ENCODE measurements at places on chromosomes 11 and 22.
A peak's percentile ranks its signal among the peaks of the same experiment; 100 is the strongest.

DNA sequence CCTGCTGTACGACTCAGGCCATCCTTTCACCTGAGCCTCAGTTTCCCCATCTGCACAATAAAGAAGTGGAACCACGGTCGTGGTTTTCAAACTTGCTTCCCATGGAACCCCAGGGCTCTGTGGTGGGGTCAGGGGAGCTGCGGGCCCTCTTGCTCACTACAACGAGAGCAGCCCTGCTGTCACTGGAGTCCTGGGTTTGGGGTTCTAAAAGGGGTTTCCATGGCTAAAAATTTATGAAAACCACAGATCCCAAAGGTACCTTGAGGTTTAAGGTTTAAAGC, 45.4 kb upstream of the CARS1 start:
- no peak for DNase-seq

- no peak for DNase-seq
Observed at GRCh38 chr22:19495562-19496323, 16.0 kb downstream of the CDC45 start.

DNA sequence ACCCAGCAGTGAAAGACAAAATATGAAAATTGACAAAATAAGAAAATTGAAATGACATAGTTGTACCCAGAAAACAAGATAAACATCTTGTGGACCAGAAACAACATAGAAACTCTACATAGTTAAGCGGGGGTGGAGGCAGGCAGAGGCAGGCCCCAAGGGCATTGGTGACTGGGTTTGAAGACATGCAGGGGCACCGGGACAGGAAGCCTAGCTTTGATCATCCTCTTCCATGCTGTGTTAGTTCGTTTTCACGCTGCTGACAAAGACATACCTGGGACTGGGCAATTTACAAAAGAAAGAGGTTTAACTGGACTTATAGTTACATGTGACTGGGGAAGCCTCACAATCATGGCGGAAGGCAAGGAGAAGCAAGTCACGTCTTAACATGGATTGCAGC, 33.5 kb upstream of the CRTAM start:
- DNase-seq, result no peak

DNA sequence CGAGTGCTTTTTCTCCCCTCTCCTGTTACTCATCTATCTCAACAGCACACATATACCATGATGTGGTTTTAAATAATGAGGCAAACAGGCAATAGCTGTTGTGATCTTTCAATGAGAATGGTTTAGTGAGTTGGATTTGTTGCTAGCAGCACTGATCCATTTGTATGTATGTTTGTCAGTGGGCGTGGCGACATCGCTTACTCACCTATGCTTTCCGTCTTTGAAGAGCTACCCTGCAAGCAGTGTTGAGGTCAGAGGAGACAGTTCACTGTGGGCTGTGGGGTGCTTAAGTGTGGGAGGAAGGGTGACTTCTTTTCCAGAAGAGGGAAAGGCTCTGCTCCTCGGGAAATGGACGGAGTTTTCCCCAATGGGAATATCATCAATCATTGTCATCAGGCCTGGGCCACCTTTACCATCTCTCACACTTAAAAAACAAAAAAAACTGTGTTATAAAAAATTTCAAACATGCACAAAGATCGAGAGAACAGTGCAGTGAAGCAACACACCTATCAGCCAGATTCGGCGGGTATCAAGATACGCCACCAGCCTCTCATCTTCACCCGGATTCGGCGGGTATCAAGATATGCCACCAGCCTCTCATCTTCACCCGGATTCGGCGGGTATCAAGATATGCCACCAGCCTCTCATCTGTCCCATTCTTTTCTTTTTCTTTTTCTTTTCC, 83.8 kb downstream of the TBC1D22A start:
- peak; percentile 21 for DNase-seq

GRCh38 chr11:46216019-46216764, 61.3 kb upstream of the CREB3L1 start:
- DNase-seq, result no peak

DNA sequence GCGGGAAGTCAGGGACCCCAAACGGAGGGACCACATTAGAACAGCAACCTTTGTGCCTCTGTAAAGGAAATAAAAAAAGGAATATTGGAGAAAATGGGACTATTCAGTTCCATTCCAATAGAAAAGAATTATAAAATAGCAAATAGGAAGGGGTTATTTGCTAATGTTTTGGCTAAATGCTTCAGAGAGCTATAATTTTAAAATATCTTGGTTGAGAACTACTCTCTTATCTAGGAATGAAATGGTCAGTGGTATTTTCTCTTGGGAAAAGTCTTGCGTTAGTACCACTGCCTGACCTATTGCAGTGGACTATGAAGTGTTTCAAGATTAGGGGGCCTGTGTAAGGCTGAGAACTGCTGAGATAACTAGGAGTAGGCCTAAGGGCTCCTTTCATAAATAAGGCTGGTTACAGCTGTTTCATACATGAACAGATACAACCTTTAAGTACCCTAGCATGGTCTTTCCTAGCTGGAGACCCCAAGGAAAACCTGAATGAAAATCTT, 6.9 kb upstream of the WEE1 start:
- no peak for DNase-seq

DNA sequence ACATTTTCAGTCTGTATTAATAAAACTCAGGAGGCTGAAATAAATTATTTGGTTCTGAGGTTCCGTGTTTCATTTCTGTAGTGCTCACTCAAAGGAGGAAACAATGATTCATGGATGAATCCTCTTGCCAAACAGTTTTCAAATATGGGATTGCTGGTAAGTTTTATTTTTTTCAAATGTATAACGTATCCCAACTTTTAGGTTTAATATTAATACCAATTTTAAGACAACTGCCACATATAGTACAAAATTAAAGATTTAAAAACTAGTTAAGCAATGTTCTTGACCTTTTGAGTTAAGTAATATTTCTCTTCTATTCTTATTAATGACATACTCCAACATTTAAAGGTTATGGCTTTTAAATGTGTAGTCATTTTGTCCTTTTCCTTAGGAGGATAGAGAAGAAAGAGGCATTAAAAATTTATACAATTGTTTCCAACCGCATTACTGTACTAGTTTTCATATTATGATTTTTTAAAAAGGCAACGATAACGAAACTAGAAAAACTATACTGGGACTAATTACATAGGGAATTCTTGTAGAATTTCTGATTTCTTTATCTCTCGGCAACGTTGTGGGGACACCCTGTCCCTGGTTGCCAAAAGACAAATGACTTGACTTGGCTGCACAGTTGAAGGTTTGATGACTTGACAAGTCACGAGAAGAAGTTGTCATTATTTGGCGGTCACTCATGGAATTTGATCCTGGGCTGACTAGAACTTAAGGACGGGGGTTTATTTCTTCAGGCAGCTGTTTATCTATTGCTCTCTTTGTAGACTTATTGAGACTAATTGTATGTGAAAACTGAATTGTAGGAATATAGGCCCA, 69.1 kb upstream of the ADSL start:
- DNase-seq, result no peak

- DNase-seq, result no peak
Observed at GRCh38 chr22:41562461-41562860, 1.7 kb downstream of the CSDC2 start.

DNA sequence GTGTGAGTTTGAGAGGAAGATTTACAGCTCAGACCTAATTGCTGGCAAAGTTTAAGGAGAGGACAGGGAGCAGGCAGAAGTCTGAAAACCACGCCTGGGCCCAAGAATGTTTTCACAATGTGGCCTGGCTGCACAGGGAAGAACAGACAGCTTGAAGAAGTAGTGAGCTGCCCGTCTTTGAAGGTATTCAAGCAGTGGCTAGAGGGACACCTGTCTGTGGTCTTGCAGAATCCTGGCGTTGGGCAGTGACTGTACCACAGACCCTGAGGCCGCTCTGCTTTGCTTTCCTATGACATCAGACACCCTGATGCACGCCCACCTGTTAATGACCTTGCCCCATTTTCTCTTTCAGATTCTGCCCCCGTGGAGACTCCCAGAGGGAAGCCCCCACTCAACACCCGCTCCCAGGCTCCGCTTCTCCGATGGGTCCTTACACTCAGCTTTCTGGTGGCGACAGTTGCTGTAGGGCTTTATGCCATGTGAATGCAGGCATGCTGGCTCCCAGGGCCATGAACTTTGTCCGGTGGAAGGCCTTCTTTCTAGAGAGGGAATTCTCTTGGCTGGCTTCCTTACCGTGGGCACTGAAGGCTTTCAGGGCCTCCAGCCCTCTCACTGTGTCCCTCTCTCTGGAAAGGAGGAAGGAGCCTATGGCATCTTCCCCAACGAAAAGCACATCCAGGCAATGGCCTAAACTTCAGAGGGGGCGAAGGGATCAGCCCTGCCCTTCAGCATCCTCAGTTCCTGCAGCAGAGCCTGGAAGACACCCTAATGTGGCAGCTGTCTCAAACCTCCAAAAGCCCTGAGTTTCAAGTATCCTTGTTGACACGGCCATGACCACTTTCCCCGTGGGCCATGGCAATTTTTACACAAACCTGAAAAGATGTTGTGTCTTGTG, 6.6 kb upstream of the MCM5 start:
- DNase-seq, result no peak

DNA sequence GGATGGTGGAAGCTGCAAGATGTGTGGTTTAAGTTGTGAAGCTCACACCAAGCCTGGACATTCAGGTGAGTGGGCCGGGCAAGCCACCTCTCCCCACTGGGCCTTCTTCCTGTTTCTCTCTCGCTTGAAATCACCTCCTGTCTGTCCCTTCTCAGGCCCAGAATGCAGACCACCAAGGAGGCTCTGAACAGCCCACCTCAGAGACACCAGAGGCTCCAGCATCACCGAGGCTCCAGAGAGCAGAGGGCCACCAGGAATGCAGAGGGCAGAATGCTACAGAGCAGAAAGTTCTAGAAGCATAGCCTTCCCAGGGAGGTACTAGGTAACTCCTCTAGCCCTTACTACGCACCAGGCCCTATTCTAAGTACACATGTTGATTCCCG, 14.8 kb upstream of the IL2RB start:
- DNase-seq, result no peak

DNA sequence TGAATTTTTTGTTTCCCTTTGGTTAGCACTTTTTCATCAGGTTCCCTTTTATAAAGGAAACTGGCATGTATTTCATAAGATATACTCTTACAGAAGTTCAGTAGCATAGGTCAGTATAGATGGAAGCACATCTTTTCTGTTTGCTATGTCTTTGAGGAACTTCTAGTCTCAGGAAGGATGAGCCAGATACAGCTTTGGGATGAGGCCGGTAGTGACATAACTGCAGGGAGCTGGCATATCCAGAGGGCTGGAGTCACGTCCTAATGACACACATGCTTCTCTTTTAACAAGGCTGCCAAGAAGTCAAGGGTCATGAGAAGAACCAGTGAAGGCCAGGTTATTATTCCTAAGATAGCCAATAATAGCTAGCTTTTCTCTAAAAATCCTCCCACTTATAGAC, 33.3 kb upstream of the ADSL start:
- DNase-seq, result no peak
